Kasumi-1 (cell line): ENCODE measurements at places on chromosomes 6 and 20.
A peak's percentile ranks its signal among the peaks of the same experiment; 100 is the strongest.

DNA sequence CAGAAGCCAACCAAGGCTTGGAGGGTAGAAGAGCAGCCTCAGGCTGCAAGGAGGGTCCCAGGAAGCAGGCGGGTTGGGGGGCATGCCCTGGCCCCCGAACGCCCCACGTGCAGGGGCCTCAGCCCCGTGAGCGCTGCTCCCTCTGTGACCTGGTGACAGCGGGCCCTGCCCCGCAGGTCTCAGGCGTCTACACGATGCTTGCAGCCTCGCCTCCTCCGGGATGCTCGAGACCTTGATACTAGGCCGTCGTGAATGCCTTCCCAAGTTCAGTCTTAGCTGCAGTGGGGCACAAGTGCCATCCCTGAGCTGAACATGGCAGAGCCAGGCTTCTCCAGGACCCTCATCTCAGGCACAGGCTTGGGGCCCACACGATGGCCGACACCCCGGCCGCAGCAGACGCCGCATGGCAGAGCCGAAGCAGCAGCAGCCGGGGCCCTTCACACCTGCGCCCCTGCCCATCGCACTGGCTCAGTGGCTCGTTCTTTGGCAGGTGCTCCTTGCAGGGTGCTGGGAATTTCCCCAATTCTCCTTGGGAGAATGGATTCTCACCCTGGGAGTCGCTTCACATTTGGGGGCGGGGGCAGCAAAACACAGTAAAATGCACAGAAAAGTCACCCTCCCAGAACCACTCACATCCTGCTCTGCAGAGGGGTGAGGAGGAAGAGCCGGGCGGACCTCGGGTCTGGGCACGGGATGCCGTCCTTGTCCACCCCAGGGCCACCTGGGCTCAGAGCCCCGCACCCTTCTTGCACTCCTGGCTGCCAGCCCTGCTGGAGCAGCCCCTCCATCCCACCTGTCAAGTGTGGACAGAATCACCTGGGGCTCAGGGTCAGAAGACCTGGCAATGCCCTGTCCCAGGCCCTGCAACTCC, 161.8 kb downstream of the DLL1 start:
- DNase-seq, result no peak

GRCh38 chr6:117505311-117505710, 22.8 kb downstream of the DCBLD1 start:
- DNase-seq, result no peak

- DNase-seq, result no peak
Observed at GRCh38 chr6:125985979-125986300, 400 bp upstream of the TRMT11 start.

DNA sequence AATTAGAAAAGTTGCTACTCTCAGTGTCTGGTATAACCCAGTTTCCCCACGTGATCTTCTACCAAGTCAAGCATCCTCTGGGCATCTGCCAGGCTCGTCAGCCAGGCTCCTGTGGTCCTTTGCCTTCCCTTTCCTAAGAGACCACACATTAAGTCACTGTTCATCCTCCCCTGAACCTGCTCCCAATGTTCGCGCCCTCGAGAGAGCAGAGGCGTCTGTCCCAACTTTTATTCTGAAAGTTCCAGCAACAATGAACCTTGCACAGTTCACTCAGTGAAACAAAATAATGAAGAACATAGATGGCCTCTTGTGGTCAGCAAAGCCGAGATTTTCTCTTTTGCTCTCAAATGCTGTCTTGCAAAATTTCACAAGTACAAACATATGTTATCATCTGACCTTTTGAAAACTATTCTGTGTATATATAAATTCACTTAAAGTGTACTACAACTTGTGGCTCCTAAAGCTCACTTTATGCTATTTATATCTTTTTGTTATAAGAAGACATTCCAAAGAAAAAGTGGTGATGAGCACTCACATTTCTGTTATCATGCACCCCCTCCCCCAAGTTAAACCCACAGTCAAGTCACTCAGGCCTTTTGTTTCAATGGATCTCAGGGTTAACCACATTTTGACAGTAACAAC, 39.2 kb upstream of the NHSL1 start:
- DNase-seq, result no peak

- DNase-seq, result no peak
Observed at GRCh38 chr6:17994019-17994418, 6.6 kb upstream of the KIF13A start.

DNA sequence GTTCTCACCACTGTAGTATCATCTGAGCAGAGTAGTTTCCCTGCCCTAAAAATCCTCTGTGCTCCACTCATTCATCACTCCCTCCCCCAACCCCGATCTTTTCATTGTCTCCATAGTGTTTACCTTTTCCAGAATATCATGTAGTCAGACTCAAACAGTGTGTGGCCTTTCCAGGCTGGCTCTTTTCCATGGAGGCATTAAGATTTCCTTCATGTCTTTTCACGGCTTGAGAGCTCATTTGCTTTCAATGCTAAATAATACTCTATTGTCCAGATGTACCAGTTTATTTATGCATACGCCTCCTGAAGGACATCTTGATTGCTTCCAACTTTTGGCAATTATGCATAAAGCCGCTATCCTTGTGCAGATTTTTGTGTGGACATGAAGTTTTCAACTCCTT, 235.8 kb downstream of the PHACTR1 start:
- no peak for DNase-seq

GRCh38 chr6:52152711-52153160, 33.4 kb upstream of the IL17A start:
- no peak for DNase-seq

- DNase-seq, result no peak
Observed at GRCh38 chr20:18414140-18414539, 52.7 kb downstream of the DZANK1 start.

DNA sequence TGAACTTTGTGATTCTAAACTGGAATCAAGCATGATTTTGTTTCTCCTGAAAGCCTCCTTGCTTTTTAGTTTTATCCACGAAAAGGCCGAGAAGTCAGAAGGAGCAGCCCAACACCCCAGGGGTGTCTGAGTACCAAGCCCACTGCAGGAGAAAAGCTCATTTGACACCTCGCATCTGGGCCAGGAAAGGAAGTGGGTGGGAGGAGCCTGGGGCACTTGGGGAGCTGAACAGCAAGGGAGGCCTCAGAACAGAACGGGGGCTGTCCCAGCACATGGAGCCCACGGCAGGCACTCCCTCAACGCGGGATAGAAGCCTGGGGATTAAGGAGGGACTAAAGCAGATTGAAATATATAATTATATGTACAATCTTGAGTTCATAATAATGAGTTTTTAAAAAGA, 6.6 kb downstream of the KIF25 start:
- DNase-seq, result no peak

- DNase-seq, result no peak
Observed at GRCh38 chr6:40425192-40425919, 161.8 kb downstream of the LRFN2 start.

DNA sequence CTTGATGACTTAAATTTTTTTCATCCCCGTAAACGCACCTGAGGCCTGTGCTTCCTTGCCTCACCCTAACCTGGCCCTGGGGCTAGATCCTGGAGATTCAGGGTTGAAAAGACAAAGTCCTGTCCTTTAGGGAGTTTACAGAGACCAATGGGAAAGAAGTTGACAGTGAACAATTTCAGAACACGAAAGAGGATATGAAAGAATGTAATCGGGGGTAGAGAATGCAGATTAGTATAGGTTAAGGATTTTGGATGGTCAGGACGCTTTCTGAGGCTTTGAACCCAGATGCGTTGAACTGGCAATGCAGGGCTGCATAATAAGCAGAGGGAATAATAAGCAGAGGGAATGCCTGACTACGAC, 1.7 kb upstream of the FBXO5 start:
- DNase-seq, result no peak

DNA sequence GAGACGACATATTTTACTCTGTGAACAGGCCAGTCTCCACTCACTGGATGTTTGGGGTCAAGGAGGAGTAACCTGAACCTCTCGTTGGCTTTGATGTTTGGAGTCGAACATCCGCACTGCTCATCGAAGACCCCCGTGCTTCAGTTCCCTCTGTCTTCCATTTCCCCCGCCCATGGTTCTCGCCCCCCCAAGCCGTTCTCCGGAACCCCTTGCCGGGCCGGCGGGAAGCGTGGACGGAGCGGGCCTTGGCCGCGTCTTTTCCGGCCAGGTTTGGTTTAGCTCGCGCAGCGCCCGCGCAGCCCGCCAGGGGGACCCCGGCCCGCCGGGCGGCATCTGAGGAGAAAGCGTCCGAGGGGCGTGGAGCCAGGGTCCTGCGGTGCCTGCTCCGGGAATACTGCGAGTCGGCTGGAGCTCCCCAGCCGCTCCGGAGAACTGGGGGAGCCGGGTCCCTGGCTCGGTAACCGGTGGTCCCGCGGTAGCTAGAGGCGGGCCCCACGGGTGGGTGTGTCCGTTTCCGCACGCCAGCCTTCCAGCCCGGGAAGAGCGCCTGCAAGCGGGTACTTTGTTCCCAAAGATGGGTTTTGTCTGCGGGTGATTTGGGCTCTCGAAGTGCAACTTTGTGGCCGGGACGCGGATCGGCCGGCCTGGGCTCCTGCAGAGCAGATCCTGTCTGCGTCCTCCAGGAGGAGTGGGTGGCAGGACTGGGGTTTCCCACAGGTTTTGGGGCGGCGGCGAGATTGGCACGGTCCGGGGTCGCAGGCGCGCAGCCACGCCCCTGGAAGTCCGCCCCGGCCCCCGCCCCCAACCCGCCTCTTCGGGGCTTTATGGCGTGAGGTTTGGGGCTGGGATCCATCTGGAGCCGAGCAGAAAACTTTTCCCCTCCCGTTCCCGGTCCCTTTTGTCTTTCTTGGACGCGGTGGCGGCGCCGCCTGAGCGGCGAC, at the start of gene TMEM200A:
Gene TMEM200A (plus strand): TSS at position 852 of the 941 bp plus-strand sequence. CDS start 74,406 bp downstream, outside the sequence.
- peak; percentile 29 for DNase-seq

GRCh38 chr6:159842035-159842434, 42.0 kb downstream of the PNLDC1 start:
- DNase-seq, result no peak

DNA sequence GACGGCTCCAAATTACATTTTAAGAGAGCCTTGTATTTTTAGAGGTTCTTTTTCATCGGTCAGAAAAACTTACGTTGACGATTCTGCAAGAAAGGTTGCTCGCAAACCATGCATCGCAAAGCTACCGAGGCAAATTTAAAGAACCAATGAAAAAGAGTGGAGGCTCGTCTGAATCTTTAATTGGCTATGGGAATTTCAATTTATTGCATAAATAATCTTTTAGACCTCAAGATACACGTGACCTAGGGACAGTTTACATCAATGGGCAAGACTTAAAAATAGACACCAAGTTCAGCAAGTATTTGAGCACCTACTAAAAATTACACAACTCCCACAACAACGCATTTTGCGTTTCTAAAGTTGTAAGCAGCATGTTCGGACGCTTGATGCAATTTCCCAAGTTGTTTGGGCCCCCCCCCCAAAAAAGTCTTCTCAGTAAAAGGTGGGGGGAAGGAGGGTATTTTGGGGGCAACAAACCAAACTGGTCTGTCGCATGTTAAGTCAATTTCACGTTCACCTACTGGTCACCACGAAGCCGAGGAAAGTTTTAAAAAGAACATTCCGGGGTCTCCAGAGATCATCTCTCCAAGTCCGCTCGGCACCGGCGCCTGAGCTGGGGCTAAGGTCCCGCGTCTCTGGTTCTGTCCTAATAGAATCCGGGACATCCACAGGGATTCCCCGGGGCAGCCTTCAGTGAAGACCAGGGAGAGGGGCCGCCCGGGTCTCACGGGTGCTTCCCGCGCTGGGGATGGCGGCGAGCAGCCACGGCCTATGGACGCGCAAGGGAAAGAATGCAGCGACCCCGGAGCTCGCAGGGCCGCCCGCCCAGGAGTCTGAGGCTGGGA, 851 bp downstream of the SNX5 start:
- DNase-seq, result no peak

- DNase-seq, result no peak
Observed at GRCh38 chr20:46200582-46201570, 82.8 kb downstream of the CD40 start.

DNA sequence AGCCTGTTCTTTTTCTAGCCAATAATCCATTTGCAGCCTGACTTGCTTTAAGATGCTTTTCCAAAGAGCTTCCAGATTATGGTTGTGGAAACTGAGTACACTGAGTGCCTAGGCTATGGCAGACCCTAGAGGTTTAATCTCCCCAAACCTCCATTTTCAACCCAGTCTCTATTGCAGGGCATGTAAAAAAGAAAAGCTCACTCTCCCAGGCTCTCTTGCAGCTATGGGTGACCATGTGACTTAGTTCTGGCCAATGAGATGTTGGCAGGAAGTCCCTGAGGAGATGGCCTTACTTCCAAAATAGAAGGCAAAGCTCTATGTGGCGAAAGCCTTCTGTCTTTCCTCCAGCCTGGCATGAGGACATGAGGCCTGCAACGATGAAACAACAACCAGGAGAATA, 3.8 kb downstream of the PDRG1 start:
- DNase-seq, result no peak

DNA sequence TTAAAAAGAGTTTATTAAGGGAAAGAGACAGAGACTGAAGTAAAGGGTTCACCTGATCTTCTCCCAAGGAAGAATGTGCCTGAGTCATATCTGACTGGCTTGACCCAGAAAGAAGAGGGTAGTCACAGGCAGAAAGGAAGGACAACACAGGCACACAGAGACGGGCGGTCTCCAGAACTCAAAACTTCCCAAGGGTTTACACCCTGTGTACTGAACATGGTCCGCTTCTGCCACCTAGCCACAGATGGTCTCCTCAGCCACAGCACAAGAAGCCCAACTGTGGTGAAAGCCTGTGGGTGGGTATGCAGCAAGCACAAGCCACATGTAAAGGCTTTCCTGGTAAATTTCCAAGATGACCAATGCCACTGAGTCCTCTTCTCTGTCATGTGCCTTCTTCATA, 17.2 kb downstream of the UNC5CL start:
- DNase-seq, result no peak

GRCh38 chr20:45282700-45283550, 23.7 kb upstream of the RBPJL start:
- no peak for DNase-seq

DNA sequence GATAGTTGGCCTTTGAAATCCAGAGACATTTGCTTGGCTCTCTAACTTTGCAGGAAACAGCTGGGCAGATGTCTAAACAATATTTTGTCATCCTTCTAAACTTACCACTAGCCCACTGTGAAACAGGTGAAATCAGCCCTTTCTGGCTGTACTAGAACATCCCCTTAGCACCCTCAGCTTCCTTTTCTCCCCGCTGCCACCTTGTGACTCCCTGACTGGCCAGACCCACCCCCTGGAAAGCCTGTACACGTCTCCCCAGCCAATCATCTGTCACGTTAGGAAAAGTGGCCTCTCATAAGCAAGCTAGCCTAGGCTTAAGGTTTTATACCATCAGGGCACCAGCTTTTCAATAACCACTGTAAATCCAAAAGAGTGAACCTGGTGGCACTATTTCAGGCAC, 88.6 kb upstream of the E2F3 start:
- DNase-seq, result no peak

- DNase-seq, result no peak
Observed at GRCh38 chr6:37100745-37101144, 69.2 kb upstream of the PIM1 start.

GRCh38 chr6:144177726-144178125, 27.4 kb downstream of the STX11 start:
- no peak for DNase-seq
